ENCODE measurements at places on chromosomes 1 and 21.
A peak's percentile ranks its signal among the peaks of the same experiment; 100 is the strongest.

- H3K27ac ChIP-seq = no peak overlapping the region
- peaks cover 33% of the 10 kb centered on the region for H3K27me3 ChIP-seq
- H3K4me1 ChIP-seq = peaks cover 15% of the 10 kb centered on the region
- peak; percentile 36 for DNase-seq
Observed at GRCh38 chr1:75615613-75616435, 4.9 kb upstream of the SLC44A5 start.

- H3K4me3 ChIP-seq = no peak overlapping the region
- H3K27me3 ChIP-seq = no peaks in the 10 kb centered on the region
- DNase-seq = no peak
- peaks cover 18% of the 10 kb centered on the region for H3K36me3 ChIP-seq
- H3K4me1 ChIP-seq = no peaks in the 10 kb centered on the region
Observed at GRCh38 chr1:19617376-19617775, 26.7 kb upstream of the NBL1 start.

GRCh38 chr1:232037774-232038388 lies 411.3 kb downstream of the DISC1 start:
- H3K27ac ChIP-seq = no peak overlapping the region
- DNase-seq = no peak
- H3K4me3 ChIP-seq = no peak overlapping the region
- H3K4me1 ChIP-seq = no peaks in the 10 kb centered on the region
- H3K27me3 ChIP-seq = no peaks in the 10 kb centered on the region
- no peaks in the 10 kb centered on the region for H3K36me3 ChIP-seq

- no peak for DNase-seq
- no peaks in the 10 kb centered on the region for H3K27me3 ChIP-seq
- H3K27ac ChIP-seq = no peak overlapping the region
- no peaks in the 10 kb centered on the region for H3K36me3 ChIP-seq
- H3K4me1 ChIP-seq = no peaks in the 10 kb centered on the region
- H3K4me3 ChIP-seq = no peak overlapping the region
Observed at GRCh38 chr1:200374569-200375295, 35.1 kb downstream of the ZNF281 start.

DNA sequence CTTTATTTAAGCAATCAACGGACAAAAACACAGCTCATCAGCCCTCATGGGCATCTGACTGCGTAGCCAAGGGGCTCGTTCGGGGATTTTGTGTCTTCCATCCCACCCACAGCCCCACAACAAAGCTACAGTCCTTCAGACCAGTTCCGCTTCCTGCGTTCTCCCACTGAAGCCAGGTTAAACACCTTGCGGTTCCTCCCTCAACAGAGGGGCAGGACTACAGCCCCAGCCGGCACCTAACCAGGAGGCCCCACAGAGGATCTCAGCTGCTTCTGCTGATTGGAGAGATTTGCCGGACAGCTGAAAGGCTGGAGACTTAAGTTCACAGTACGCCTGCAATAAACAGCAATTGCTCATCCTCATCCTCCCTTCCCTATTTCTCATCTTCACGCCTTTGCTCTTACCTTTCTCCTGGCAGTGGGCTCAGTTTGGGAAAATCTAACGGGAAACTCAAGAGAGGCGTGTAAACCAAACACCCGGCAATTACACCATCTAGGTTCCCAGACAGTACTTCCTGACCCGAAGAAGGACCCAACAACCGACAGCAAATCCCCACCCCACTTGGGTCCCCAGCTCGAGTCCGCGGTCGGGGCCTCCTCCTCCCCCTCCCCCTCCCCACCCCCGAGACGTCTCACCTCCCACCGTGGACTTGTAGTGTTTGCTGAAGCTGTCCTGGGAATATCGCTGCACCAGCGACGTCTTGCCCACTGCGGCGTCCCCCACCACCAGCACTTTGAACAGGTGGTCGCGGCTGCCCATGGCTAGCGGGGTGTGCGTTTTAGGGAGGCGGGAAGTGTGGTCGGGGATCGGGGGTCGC lies 876 bp downstream of the RAB29 start:
- peaks cover 20% of the 10 kb centered on the region for H3K4me1 ChIP-seq
- DNase-seq = peak; percentile 21
- H3K27me3 ChIP-seq = no peaks in the 10 kb centered on the region
- H3K27ac ChIP-seq = peak overlapping the region; percentile 81

- peak overlapping the region; percentile 58 for H3K27ac ChIP-seq
- H3K4me3 ChIP-seq = no peak overlapping the region
- no peak for DNase-seq
- peaks cover 12% of the 10 kb centered on the region for H3K36me3 ChIP-seq
- H3K27me3 ChIP-seq = no peaks in the 10 kb centered on the region
Observed at GRCh38 chr1:203649551-203649998, 22.9 kb downstream of the ATP2B4 start.

- no peak for DNase-seq
- H3K27ac ChIP-seq = 0 out of 2 replicates have a peak overlapping the region, but pooled peaks have one; percentile 18
- H3K4me1 ChIP-seq = peaks cover 11% of the 10 kb centered on the region
- no peaks in the 10 kb centered on the region for H3K36me3 ChIP-seq
- no peak overlapping the region for H3K4me3 ChIP-seq
Observed at GRCh38 chr1:94702442-94702815, 117.7 kb upstream of the SLC44A3 start.

GRCh38 chr1:7893529-7894180 lies 40.8 kb upstream of the UTS2 start:
- H3K4me3 ChIP-seq = no peak overlapping the region
- H3K27ac ChIP-seq = no peak overlapping the region

DNA sequence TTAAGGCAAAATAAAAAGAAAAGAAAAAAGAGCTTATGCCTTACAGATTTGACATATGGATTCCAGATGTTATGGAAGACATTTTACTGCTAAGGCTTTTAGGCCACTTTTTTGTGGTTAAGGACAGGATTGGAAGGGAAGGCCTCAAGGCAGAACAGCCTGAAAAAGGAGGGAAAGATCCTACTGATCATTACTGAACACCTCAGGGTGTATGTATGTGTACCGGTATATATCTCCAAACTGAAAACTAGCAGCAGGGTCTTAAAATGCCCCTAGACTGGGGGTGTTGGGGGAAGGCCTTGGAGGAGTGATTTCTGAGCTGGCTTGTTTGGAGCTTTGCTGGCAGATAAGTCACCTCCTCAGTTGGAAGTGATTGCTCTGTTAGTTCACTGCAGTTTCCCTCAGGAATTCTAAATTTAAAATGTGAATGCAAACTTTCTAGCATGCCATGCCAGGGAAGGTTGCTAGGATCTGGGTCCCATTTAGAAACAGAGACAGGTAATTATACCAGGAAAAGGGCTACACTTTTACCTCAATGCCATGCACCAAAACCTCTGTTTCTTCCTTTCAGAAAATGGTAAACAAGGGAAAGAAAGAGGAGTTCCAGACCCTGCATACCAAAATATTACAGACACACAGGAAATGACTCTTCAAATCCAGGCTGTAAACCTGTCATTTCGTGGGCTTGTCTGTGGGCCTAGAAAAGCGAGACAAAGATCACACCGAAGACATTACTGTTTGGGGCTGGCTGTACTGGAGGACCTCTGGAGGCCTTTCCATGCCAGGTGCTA lies 15.0 kb downstream of the C1orf52 start:
- H3K27ac ChIP-seq = peak overlapping the region; percentile 63
- H3K27me3 ChIP-seq = no peaks in the 10 kb centered on the region
- no peak overlapping the region for H3K4me3 ChIP-seq
- no peaks in the 10 kb centered on the region for H3K36me3 ChIP-seq
- peak; percentile 42 for DNase-seq

GRCh38 chr1:96474985-96475743 lies 246.4 kb upstream of the PTBP2 start:
- no peak for DNase-seq
- H3K4me1 ChIP-seq = no peaks in the 10 kb centered on the region
- H3K27ac ChIP-seq = no peak overlapping the region
- no peaks in the 10 kb centered on the region for H3K36me3 ChIP-seq

GRCh38 chr1:46714976-46715375 lies 3.9 kb downstream of the EFCAB14 start:
- no peak overlapping the region for H3K27ac ChIP-seq
- DNase-seq = no peak
- H3K27me3 ChIP-seq = no peaks in the 10 kb centered on the region
- H3K36me3 ChIP-seq = peaks cover 61% of the 10 kb centered on the region
- no peak overlapping the region for H3K4me3 ChIP-seq

- no peaks in the 10 kb centered on the region for H3K4me1 ChIP-seq
- no peaks in the 10 kb centered on the region for H3K36me3 ChIP-seq
- H3K27me3 ChIP-seq = no peaks in the 10 kb centered on the region
- DNase-seq = no peak
- no peak overlapping the region for H3K4me3 ChIP-seq
Observed at GRCh38 chr1:206831650-206832049, 33.8 kb upstream of the IL20 start.

- H3K4me3 ChIP-seq = no peak overlapping the region
- H3K27ac ChIP-seq = no peak overlapping the region
Observed at GRCh38 chr1:99251308-99251707, 13.0 kb upstream of the PLPPR4 start.

DNA sequence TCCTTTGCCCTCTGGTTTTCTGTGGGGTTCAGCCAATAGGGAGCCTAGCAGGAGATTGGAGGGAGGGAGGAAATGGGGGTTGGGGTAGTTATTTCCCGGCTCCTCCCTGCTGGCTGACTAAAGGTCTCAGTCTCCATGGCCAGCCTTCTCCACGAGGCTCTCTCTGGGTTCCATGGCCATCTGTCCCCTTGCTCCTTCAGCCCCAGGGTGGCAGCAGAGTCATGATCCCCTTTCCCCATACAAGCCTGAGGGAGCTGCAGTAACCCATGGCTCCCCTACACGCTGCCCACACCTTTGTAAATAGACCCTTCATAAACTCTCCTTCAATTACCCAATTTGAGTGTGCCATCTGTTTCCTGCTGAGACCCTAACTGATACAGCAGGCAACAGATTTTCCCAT lies 176.1 kb upstream of the CSF3R start:
- H3K4me1 ChIP-seq = no peaks in the 10 kb centered on the region
- no peak overlapping the region for H3K27ac ChIP-seq
- H3K36me3 ChIP-seq = no peaks in the 10 kb centered on the region

DNA sequence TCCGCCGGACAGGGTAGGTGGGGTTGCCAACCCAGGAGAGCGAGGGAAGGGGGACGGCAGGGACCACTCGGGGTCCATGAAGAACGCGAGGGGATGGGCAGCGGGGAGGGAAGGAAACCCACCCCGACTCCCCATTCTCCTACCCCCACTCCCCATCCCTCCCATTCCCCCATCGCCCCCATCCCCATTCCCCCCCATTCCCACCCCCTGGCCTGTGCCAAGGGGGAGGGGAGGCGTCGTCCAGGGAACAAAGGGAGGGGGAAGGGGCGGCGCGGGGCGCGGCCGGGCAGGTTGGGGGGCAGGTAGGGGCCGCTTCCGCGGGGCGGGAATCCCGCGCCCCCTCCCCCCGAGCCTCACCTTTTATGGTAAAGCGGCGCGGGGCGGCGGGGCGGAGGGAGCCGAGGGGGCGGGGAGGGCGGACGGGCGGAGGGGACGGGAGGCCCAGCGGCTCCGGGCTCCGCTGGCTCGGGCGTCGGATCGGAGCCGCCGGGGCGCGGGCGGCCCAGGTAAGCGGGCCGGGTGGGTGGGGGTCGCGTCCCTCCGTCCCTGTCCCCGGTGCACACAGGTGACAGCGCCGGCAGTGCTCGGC lies at the start of gene FBLIM1:
Gene FBLIM1, plus strand, starts transcription at position 453 of the 589 bp plus-strand sequence. CDS start 6,189 bp downstream, outside the sequence.
- no peaks in the 10 kb centered on the region for H3K36me3 ChIP-seq
- H3K4me3 ChIP-seq = no peak within 1 kb of the TSS
- DNase-seq = no peak
- no peaks in the 10 kb centered on the region for H3K27me3 ChIP-seq
- no peak within 1 kb of the TSS for H3K27ac ChIP-seq

DNA sequence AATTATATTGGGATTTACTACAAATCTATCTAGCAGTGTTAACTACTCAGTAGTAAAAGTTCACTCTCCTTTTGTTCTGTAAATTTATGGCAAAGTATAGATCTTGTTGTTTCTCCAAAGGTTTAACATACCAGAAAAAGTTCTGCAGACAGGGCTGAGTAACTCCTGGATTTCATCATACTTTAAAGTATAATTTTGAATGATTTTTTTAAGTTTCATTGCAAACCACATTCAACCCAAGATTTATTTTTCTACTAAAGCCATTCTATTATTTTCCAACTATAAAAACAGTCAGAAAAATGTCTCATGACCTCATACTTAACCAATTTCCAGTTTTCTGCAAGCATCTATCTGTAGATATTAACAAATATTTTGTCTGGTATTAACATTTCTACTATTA lies 585.8 kb upstream of the ZRANB2 start:
- no peak overlapping the region for H3K27ac ChIP-seq
- H3K36me3 ChIP-seq = no peaks in the 10 kb centered on the region
- no peak overlapping the region for H3K4me3 ChIP-seq
- H3K4me1 ChIP-seq = no peaks in the 10 kb centered on the region
- no peak for DNase-seq

GRCh38 chr21:38780879-38781278 lies 24.9 kb upstream of the ETS2 start:
- no peak overlapping the region for H3K4me3 ChIP-seq
- no peak overlapping the region for H3K27ac ChIP-seq
- no peak for DNase-seq
- no peaks in the 10 kb centered on the region for H3K27me3 ChIP-seq

Data from DND-41 (cell line).